ENCODE measurements at places on chromosomes 16 and 17. TPM values are rescaled to one million over a fixed set of nuclear protein-coding genes. Genes with fewer than 3 reads are reported as not detected.

GRCh38 chr17:44931376-44931775 lies 16.1 kb upstream of the GFAP start:
- no peak for DNase-seq

DNA sequence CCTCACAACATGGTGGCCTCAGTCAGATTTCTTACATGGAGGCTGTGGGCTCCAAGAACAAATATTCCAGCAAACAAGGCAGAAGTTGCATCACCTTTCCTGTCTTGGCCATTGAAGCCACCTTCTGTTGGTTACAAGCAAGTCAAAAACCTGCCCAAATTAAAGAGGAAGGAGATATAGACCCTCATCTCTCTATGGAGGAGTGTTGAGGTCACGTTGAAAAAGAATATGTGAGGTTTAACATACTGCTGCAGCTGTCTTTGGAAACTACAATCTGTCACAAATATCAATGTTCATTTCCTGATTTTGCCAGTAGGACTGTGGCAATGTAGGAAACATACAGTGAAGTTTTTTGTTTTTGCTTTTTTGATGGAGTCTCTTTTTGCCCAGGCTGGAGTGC lies 211.4 kb downstream of the COPRS start:
- no peak for DNase-seq

DNA sequence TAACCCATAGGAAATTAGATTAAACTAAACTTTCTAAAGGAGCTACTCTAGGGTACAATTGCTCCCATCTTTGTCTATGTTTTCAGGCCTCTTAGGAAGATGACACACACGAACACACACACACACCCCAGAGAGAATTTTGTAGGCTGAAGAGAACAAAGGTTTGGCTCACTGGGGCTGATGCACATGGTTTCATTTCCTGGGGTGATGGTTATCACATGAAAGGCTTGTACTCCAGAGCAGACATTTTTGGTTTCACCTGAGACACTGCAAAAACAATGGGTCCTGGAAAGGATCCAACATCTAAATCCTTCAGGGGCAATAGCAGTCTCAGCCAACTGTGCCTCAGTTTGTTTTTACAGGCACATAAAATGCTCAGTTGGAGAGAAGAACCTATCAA lies 62.8 kb downstream of the GRB7 start:
- no peak for DNase-seq

DNA sequence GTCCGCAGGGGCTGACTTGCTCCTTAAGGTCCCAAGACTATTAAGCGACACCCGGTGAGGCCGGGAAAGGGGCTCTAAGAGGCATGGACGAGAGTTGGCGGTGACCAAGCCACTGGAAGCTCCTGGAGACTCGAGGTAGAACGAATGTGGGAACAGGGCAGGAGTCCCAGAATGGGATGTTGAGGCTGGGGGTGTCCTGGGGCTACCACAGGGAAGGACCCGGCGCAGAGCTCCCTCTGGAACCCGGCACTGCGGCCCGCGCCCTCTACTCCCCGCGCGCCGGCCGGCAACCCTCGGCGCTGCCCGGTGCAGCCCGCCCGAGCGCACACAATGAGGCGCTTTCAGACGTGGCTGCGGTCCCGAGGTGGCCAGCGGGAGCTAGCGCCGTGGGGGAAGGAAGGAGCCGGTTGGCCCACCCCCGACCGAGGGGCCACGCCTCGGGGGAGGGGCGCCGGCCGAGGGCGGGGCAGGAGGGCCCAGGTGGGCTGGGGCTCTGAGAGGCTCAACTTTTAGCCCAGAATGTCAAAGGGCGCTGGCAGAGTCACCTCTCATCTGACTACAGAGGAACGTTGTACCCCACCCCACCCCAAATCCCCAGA lies at the start of gene CHST6:
Gene CHST6, minus strand, starts transcription at position 366 of the 599 bp plus-strand sequence. CDS start 15,613 bp downstream, outside the sequence.
- DNase-seq, result no peak

DNA sequence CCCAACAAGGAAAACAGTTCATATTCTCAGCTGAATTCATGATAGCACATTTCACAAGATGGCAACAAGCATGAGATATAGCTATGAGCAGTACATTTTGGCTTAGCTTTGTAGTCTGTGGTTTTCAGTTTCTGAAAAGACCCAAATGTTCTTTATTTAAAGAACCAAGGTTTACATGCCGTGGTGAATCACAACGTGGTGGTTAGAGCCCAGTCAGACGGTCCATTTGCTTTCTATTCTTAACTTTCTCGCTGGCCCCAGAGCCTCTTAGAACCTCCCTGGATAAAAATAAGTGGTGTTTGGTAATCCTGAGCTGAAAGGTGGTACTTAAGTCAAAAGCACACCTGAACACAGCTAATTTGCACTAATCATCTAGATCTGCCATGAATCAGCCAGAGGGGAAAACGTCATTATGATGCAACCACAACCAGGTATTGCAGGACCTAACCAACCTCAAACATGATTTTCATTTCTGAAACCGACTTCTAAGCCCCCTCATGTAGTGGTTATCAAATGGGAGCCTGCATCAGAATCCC lies 18.6 kb upstream of the HAPSTR1 start:
- no peak for DNase-seq

Gene DNAH9
- total RNA-seq, result 7.5 TPM

Gene DPEP2
- 0.41 TPM for total RNA-seq

Gene CCDC200
- total RNA-seq, result 2.7 TPM

Gene ACSM2A
- total RNA-seq, result not detected

Gene SSTR5
- total RNA-seq, result 1.8 TPM

Gene OR3A2
- total RNA-seq, result 7.9 TPM

Gene AGRP
- total RNA-seq, result not detected

Gene HAS3
- total RNA-seq, result 3.0 TPM

Gene CNTNAP1
- total RNA-seq, result 9.9 TPM

All from prostate gland (tissue), 2 donors.